ENCODE measurements at places on chromosomes 7 and 10.

GRCh38 chr7:17807242-17807641 lies 133.1 kb downstream of the SNX13 start:
- no peak for DNase-seq

DNA sequence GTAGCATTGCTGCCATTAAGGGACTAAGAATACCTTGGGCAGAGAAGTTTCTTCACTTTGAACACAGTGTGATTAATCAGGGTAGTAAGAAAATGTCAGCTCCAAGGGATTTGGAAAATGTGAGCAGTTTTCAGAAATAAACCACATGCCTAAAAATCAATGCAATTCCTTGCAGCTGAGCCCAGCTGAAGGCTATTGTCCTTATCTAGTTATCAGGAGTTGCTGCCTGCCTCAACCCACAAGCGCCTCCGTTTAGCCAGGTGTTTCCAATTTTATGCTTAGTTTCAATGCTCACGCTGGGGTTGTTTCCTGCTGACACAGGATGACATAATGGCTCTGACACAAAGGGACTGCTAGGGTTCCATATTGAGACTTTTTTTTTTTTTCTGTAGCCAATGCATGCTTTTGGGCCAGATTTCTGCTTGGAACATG lies 132.3 kb upstream of the ANK3 start:
- DNase-seq: no peak

- no peak for DNase-seq
These were observed 202.2 kb downstream of the PHF14 start for GRCh38 chr7:11175887-11176286.

DNA sequence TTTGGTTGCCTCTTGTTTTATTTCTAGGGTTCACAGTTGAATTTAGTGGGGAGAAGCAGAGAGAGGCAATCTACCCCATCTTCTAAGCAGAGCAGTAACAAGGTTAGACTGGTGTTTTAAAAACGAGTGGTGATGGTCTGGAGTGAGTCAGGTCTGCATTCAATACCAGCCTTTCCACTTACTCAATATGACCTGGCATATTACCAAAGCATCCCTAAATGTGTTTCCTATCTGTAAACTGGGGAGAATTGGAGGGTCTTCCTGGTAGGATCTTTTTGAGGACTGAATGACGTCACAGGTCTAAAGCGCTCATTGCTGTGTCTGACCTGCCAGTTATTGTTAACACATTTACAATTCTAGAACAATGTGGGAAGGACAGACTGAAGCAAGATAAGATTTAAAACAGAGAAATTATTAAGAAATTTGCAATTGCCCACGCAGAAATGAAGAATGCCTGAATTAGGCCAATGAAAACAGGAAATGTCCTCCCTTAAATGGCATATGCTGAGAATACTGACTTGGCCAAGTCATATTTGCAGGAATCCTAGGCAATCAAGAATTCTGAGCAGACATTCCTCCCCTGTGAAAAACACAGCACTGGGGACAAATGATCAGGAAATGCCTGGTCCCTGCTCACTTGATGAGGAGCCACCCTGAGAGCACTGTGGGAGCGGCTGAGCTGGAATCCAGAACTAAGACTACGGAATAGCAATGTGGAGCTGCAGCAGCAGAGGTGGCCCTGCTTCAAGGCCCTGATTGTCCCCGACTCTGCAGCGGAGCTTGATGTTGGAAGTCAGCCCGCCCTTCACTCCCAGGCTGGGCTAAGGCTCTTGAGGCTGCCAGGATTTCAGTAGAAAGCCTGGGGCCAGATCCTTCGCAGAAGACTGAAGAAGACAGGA lies 184.5 kb upstream of the CXCL12 start:
- no peak for DNase-seq

DNA sequence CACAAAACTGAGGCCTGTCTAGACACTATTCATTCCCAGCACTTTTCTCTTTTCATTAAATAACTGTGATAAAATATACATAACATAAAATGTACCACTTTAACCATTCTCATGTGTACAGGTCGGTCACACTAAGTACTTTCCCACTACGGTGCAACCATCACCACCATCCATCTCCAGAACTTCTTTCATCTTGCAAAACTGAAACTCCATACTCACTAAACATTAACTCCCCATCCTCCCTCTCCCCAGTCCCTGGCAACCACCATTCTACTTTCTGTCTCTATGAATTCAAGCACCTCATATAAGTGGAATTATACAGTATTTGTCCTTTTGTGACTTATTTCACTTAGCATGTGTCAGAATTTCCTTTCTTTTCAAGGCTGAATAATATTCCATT lies 53.0 kb downstream of the ARHGAP12 start:
- no peak for DNase-seq

DNA sequence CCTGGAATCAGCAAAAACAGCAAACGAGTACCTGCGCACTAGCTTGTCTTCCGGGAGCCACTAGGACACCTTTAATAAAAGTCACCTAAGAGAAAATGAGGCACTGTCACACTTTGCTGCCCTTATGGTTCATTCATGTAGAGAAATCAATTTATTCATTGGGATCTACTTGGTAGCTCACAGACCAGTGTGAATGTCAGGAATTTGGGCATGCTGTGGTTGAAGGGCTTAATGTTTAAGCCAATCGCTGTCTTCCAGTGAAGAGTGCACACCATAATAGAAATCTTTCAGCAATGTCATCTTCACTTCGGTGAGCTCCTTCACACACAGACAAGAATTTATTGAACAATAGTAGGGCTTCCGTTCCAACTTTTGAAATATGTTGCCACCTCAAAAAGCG lies 65.1 kb downstream of the MARCHF5 start:
- no peak for DNase-seq

- DNase-seq: no peak
These were observed 49.7 kb downstream of the ADD3 start for GRCh38 chr10:110057456-110057855.

- no peak for DNase-seq
These were observed 248.0 kb downstream of the PRPF18 start for GRCh38 chr10:13834581-13835286.

DNA sequence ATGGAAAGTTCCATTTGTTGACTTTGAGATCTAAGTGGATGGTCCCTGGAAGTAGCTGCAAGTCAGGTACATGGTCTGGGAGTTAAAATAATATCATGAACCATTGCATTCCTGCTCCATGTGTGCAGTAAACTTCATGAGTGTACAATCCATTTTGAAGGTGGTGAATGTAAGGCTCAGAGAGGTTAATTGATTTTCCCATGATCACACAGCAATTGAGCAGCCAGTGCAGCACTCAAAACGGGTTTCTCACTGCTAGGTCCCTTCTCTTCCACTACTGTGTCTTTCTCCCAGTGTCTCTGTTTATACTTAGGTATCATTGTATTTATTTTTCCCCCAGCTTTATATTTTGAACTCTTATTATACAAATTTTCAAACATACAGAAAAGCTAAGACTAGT lies 9.9 kb downstream of the ZSCAN25 start:
- no peak for DNase-seq

GRCh38 chr10:12022580-12023257 lies 19.9 kb downstream of the UPF2 start:
- no peak for DNase-seq

DNA sequence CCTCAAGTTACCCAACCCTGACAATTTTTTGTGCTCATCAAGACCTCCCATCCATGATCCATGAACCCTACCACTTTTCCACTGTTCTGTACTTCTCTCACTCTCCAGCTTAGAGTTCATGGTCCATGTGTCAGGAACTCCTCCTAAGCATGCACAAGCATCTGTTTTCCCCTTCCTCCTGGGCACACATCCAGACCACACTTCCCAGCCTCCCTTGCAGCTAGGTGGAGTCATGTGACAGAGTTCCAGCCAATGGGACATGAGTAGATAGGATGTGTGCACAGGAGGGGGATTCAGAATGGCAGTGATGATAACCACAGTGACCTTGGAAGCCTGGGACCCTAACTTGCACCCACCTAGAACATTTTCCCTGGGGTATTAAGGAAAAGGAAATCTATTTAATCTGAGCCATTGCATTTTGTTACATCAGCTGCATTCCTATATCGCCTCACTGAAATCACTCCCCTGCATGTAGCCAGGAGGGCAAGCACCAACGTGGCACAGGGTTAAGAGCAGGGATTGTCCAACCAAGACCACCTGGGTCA lies 9.6 kb upstream of the FRMPD2 start:
- no peak for DNase-seq

DNA sequence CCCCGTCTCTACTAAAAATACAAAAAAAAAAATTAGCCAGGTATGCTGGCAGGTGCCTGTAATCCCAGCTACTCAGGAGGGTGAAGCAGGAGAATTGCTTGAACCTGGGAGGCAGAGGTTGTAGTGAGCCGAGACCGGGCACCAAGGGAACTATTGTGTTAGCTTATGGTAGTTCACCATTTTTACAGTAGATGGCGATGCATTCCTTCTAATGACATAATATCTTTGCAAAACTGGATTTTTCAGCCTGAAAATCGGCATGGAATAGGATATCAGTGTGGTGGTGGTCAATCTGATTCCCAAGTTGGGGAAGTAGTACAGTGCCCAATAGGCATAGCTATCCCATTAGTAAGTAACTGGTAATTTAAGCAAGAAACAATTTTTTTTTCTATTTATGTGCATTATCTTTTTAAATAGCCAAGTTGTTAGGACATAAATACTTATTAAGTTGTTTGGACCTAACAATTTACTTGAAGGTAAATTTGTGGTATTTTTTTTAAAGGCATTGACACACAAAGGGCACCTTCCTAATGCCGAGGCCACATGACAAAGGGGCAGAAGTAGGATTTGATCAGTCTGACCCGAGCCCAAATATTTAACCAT lies 17.6 kb upstream of the IMPDH1 start:
- DNase-seq: no peak

DNA sequence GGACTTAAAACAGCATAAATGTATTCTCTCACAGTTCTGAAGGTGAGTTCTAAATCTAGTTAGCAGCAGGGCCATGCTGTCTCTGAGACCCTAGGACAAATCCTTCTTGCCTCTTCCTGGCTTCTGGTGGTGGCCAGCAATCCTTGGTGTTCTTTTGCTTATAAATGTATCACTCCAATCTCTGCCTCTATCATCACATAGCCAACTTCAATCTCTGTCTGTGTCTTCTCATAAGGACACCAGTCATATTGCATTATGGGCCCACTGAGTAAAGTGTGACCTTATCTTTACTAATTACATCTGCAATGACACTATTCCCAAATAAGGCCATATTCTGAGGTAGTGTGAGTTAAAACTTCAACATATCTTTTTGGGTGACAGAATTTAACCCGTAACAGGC lies 778.9 kb downstream of the KCNMA1 start:
- DNase-seq: no peak

- no peak for DNase-seq
These were observed 228.5 kb downstream of the POLR1F start for GRCh38 chr7:19480383-19480782.

- DNase-seq: no peak
These were observed 143.1 kb downstream of the ARID5B start for GRCh38 chr10:62044566-62044965.
